ENCODE measurements at places on chromosomes 4 and X. TPM values are rescaled to one million over a fixed set of nuclear protein-coding genes. Genes with fewer than 3 reads are reported as not detected.

CLCN4 gene
- 76.6 TPM for total RNA-seq

SYN1 gene
- 36.7 TPM for total RNA-seq

NLGN3 gene
- 38.1 TPM for total RNA-seq

CENPVL1 gene
- total RNA-seq, result 6.7 TPM

CXCL6 gene
- 0.69 TPM for total RNA-seq

VAMP7 gene
- 36.9 TPM for total RNA-seq

STARD8 gene
- total RNA-seq, result 3.2 TPM

TAF7L gene
- 0.46 TPM for total RNA-seq

ODAM gene
- not detected for total RNA-seq

CD38 gene
- 8.1 TPM for total RNA-seq
